A549 treated with AZD2906 at 1 μM for 4 hours (cell line): ENCODE measurements at places on chromosomes 5 and 9. TPM values are rescaled to one million over a fixed set of nuclear protein-coding genes. Genes with fewer than 3 reads are reported as not detected.

TSSK1B gene
- not detected in 5 replicates for total RNA-seq

GPR21 gene
- not detected in 5 replicates for total RNA-seq

FAT2 gene
- under 0.01 to 0.01 TPM in 2 of 5 replicates, not detected in the others for total RNA-seq

FOXD4L4 gene
- total RNA-seq = 0.06 to 0.13 TPM (median 0.06 TPM) in 4 of 5 replicates, not detected in the other

SPINK13 gene
- 0.24 to 0.66 TPM (median 0.38 TPM) in 5 replicates for total RNA-seq

N4BP3 gene
- 0.77 to 1.1 TPM (median 1.0 TPM) in 5 replicates for total RNA-seq

SH3PXD2B gene
- total RNA-seq = 16.2 to 19.7 TPM (median 19.4 TPM) in 5 replicates

PGM5 gene
- not detected in 5 replicates for total RNA-seq

RASEF gene
- 6.2 to 6.8 TPM (median 6.6 TPM) in 5 replicates for total RNA-seq

FOXD4L5 gene
- total RNA-seq = 0.03 to 0.08 TPM (median 0.06 TPM) in 3 of 5 replicates, not detected in the others

PCDHA1 gene
- total RNA-seq = 0.14 to 0.26 TPM (median 0.22 TPM) in 5 replicates

FER gene
- total RNA-seq = 3.3 to 5.7 TPM (median 4.9 TPM) in 5 replicates

ZNF189 gene
- 8.1 to 11.1 TPM (median 8.3 TPM) in 5 replicates for total RNA-seq

NDUFA8 gene
- total RNA-seq = 102 to 122 TPM (median 115 TPM) in 5 replicates

FAM151B gene
- total RNA-seq = 1.0 to 1.7 TPM (median 1.7 TPM) in 5 replicates

SLC34A1 gene
- not detected in 5 replicates for total RNA-seq

GKAP1 gene
- total RNA-seq = 4.0 to 5.0 TPM (median 4.2 TPM) in 5 replicates

ASTN2 gene
- 4.1 to 5.3 TPM (median 4.3 TPM) in 5 replicates for total RNA-seq

DMGDH gene
- total RNA-seq = 0.29 TPM in 1 of 5 replicates, not detected in the others

LHX3 gene
- 0.07 to 0.08 TPM (median 0.08 TPM) in 4 of 5 replicates, not detected in the other for total RNA-seq

SHC3 gene
- total RNA-seq = 0.22 to 0.40 TPM (median 0.28 TPM) in 5 replicates

GRAMD2B gene
- total RNA-seq = 0.79 to 2.2 TPM (median 1.0 TPM) in 5 replicates
